ENCODE measurements at places on chromosomes 12 and 14.

- DNase-seq: no peak
Observed at GRCh38 chr14:34711796-34712712, 2.3 kb downstream of the CFL2 start.

DNA sequence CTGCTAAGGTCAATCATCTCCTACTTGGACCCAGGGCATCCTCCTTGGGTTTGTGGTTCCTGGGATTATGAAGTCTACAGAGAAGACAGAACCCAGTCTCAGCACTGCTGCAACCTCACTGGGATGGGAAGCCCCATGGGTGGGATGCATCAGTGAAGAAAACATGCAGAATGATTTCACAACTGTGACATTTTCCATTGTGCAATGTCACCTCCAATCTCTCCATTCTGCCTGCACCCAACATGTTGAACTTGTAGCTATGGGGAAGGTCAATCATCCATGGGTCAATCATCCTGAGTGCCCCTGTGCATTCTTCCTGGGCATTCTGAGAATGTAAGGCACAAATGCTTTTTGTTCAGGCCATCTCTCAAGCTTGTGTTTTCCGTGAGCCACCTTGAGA, 1004.4 kb upstream of the TMEM132C start:
- DNase-seq: peak; percentile 23

DNA sequence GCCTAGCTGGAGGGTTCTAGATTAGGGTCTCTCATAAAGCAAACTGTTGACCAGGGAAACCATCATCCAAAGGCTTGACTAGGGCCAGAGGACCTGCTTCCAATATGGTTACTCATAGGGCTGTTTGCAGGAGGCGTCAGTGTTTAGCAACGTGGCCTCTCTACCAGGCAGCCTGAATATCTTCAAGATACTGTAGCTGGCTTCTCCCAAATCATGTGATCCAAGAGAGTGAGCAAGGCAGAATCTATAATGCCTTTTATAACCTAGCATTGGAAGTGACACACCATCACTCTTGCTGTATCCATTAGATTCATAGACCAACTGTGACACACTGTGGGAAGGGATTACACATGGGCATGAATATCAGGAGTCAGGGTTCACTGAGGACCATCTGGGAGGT, 17.3 kb downstream of the TPH2 start:
- DNase-seq: no peak

DNA sequence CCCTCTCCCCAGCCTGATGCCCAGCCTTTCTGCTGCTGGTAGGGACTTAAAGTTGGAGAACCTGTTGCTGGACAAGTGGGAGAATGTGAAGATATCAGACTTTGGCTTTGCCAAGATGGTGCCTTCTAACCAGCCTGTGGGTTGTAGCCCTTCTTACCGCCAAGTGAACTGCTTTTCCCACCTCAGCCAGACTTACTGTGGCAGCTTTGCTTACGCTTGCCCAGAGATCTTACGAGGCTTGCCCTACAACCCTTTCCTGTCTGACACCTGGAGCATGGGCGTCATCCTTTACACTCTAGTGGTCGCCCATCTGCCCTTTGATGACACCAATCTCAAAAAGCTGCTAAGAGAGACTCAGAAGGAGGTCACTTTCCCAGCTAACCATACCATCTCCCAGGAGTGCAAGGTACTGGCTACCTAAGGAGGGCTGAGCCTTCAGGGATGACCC, 1.6 kb downstream of the TSSK4 start:
- DNase-seq: no peak

DNA sequence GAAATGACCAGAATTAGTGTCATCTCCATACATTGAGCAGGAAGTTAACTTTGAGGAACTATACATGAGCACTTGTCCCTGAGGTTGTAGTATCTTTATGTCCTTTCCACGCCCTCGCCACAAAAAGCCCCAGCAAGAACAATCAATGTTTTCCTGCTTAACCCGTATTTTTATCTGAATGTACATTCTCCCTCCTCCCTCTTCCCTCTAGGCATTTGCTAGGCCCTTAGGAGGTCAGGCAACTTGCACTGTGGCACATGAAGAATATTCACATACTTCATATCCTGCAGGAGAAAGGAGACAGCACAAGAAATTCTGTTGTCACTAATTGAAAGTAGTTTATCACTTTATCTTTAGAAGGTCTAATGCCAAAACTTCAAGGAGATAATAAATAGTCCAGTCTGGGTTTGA, 18.1 kb upstream of the DUSP6 start:
- peak; percentile 62 for DNase-seq

GRCh38 chr14:97832776-97833175, 1035.6 kb downstream of the VRK1 start:
- no peak for DNase-seq

- peak; percentile 89 for DNase-seq
Observed at GRCh38 chr12:127230843-127231260, 1036.1 kb upstream of the TMEM132C start.

- DNase-seq: no peak
Observed at GRCh38 chr14:60215520-60216420, 33.3 kb upstream of the PPM1A start.

GRCh38 chr12:12892681-12893141, 1.3 kb downstream of the GPRC5A start:
- DNase-seq: no peak

GRCh38 chr12:123389560-123390351, 5.8 kb downstream of the KMT5A start:
- peak; percentile 35 for DNase-seq

GRCh38 chr14:23183158-23183470, 346 bp downstream of the SLC7A8 start:
- DNase-seq: no peak

All from suppressor macrophage treated with lipopolysaccharide for 1 hour (primary cell).